ENCODE measurements at places on chromosomes 3 and 15.

DNA sequence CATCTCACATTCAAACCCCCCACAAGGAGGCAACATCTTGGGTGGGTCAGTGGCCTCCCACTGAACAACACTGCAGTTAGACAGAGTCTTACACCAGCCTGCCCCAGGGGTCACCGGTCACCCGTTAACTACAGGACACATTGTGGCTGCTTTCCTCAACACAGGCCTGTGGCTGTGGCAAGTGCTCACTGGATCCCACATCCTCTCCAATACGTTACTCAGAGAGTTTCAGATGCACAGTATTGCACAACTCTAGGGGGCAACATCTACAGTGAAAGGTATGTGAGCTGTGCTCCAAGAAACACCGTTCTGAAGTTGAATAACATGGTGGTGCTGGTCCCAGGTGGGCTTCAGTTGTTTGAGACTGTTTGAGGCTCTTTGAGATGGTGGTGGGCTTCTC, 41.0 kb downstream of the CTDSPL start:
- DNase-seq: no peak

- no peak for DNase-seq
These were observed 55.7 kb downstream of the PTPRG start for GRCh38 chr3:61617041-61617440.

GRCh38 chr3:6716420-6716819, 144.5 kb upstream of the GRM7 start:
- no peak for DNase-seq

GRCh38 chr15:95401587-95401986, 928.9 kb upstream of the NR2F2 start:
- DNase-seq: no peak

DNA sequence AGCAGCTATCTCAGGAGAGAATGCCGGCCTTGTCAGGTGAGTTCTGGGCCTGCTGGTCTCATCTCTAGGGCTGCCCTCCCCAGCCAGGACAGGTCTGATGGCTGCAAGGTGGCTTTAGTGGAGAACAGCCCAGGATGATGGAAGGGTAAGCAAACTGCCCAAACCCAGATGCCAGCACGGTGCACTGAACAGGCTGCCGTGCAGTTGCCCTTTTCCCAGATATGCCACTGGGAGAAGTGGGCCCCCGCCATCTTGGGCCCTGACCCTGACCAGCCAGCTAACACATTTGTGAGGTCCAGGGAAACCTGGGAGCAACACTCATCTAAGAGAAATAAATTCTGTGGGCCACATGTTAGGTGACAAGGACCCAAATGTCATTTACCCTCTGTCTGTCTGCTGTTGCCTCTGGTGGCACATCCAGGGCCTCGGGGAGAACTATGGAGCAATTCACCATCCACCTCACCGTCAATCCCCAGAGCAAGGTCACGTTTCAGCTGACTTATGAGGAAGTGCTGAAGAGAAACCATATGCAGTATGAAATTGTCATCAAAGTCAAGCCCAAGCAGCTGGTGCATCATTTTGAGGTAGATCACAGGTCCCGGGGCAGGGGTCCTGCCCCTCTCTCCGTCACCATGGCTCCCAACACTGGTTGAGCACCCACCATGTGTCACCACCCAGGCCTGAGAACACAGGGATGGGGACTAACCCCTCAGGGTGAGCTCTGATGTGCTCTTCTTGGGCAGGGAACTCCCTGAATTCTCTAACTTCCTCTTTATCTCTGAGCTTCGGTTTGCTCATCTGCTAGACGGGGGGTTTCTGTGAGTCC, 1.8 kb downstream of the ITIH1 start:
- DNase-seq: no peak

GRCh38 chr3:133135306-133135705, 97.1 kb downstream of the TMEM108 start:
- DNase-seq: no peak

DNA sequence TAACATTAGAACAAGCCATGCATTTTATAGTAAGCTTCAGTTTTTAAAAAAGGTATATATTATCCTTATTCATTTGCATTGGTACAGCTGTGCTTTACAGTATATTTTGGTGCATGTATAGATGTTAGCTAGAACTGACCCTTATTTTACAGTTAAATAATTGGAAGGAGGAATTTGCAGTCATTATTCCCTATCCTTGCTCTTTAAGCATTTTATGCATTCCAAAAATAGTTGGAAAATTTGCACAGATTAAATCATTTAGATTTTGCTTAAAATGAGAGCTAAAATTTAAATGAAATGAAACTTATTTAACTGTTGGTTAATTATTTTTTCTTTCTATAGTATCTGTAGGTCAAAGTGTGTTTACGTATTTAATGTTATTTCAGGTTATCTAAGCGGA, 667.1 kb downstream of the NAALADL2 start:
- DNase-seq: no peak

DNA sequence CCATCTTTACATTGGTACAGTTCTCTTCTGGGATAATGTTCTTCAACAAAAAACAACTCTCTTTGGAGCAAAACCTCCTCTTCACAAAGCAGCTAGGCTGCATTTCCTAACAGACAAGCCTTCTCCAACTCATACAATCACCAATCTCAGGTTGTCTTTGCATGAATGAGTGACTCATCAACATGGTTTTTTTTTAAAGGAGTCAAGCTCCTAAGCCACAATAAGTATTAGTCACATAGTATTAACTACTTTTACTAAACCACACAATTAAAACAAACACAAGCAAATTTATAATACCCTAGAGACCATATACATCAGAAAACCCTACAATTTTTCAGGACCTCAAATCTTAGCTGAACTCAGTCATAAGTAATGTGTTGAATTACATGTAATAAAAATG, 137.4 kb downstream of the TBC1D5 start:
- DNase-seq: no peak

DNA sequence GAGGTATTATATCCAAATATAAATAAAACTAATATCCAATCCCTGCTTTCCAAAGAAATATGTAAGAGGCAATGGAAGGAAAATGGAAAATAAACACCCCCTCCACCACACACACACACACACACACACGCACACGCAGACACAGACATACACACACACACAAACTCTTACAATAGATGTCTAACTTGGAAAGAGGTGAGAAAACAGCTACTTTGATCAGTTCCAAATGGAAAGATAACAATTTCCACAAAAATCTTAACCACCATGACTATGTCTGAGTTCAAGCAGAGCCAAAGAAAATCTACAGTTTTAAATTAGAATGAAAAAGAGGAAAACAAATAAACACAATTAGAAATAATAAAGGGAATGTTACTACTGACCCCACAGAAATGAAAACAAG, 285.3 kb upstream of the TGFBR2 start:
- DNase-seq: no peak

DNA sequence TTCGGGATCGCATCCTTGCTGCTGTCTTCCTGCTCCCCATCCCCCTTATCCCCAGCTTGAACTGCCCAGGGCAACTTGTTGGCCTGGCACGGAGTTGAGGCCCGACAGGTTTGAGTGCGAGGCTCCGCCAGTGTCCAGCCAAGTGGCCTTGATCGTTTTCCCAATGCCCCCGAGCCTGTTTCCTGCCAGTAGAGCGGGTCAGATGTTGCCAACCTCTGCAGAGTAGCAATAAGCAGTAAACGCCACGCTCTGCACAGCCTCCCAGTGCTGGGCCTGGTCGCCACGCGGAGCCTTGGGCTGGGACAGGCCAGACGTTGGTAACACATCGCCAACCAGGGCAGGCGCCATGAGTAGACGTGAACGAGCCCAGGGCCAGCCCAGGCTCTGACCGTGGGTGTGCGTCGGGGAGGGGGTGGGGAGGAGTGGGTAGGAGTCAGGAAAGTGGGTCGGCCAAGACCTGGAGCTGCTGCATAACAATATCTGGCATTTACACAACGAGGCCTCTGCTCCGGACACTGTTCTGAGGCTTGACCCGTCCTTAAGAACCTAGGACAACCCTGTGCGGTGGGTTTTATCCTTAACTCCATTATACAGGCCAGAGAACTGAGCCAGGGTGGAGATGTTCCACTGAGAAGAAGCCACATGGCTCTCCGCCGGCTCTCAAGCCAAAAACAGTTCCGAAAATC, 444 bp upstream of the ABHD14A start:
- peak; percentile 44 for DNase-seq
